Stimulated activated CD4-positive, alpha-beta T cell treated with anti-CD3 and anti-CD28 coated beads, Interleukin-1b, Interleukin-23, amount 100 ng/mL, for 4 hours (primary cell): ENCODE measurements at places on chromosomes 12 and 14.

- DNase-seq = no peak
Observed at GRCh38 chr12:79452906-79453305, 237.9 kb downstream of the PAWR start.

- DNase-seq = no peak
Observed at GRCh38 chr14:68709007-68709406, 83.9 kb downstream of the ZFP36L1 start.

DNA sequence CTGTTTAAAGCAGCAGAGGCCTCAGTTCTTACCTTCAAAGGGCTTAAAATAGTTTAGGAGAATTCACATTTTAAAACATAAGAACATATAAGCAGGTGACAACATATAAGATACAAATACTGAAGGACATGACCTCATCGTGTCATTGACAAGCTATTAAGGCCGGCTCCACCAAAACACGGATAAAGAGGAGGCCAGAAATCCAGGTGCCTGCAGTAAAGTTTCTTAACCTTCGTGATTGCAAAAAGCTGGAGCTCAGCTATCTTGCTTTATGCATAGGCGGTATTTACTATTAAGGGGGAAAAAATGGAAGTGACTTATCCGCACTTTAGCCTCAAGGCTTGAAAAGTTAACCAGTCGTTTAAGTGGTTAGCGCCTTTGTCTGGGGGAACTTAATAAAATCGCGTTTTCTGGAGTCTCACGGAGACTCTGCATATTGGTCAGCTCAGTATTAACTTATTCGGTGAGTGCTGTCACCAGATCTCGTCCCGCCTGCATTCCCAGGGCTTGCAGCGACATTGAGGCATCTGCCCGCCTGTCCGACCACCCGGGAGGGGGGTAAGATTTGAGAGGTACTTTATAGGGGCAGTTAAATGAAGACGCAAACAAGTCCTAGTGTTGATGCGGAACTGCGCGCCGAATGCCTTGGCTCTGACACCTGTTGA lies 1.1 kb upstream of the SP1 start:
- DNase-seq = no peak

DNA sequence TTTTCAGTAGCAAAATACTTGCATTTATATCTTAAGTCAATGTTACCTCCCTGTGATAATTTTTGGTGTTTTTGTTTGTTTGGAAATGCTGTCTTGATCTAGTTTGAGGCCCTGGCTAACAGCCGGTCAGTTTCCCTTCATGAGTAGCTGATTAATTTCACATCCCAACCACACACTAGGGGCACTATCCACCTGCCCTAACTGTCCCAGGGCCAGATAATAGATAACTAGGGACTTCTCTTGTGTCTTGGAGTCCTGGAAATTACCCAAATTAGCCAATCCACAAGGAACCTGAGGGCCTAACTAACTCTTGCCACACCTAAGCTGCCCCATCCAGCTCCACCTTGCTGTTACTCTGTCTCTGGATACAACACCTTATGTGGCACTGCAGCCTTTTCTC lies 399.9 kb downstream of the FOXG1 start:
- DNase-seq = no peak

DNA sequence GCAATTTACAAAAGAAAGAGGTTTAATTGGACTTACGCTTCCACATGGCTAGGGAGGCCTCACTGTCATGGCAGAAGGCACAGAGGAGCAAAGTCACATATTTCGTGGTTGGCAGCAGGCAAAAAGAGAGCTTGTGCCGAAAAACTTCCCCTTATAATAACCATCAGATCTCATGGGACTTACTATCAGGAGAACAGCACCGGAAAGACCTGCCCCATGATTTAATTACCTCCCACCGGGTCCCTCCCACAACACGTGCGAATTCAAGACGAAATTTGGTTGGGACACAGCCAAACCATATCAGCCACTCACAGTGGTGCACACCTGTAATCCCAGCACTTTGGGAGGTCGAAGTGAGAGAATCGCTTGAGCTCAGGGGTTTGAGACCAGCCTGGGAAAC lies 68.5 kb downstream of the FBXL14 start:
- no peak for DNase-seq

GRCh38 chr14:76195003-76195402 lies 43.3 kb downstream of the GPATCH2L start:
- DNase-seq = no peak

DNA sequence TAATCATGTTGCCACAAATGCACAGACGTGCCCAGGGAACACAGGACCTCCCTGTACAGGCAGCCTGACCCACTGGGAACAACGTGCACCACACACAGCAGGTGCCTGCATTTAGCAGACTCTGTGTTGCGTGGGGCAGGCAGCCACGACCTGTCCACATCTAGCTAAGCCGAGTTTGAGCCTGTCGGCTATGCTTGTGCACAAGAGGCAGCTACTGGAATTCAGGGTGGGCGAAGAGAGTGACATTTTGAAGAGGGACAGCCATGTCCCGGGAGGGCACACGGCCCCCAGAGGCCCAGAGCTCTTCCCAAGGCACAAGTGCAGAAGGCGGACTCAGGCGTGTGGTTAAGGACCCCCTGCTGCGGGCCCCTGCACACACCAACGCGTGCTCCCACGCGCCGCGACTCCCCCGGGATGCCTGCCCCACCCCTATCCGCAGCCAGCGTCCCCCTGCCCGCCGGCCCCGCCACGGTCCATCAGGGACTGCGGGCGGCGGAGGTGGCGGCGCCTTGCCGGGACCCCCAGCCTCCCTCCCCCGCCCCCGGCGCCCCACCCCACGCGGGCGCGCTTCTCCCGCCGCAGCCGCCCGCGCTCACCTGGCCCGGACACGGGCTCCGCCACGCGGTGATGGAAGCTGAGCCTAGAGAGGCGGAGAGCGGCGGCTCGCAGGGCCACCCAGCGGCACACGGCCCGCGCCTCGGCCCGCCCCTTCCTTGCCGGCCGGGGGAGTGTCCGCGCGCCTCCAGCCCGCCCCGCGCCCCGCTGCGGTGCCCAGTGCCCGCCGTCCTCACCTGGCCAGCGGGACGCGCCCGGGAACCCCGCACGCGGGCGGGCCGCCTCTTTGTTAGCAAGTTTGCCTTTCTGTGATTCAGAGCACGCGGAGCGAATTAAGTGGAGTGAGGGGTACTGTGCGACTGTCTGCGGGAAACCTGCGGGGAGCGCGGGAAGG lies 125.3 kb upstream of the PRMT8 start:
- no peak for DNase-seq

- DNase-seq = no peak
Observed at GRCh38 chr12:51403159-51403558, 12.0 kb upstream of the GALNT6 start.

DNA sequence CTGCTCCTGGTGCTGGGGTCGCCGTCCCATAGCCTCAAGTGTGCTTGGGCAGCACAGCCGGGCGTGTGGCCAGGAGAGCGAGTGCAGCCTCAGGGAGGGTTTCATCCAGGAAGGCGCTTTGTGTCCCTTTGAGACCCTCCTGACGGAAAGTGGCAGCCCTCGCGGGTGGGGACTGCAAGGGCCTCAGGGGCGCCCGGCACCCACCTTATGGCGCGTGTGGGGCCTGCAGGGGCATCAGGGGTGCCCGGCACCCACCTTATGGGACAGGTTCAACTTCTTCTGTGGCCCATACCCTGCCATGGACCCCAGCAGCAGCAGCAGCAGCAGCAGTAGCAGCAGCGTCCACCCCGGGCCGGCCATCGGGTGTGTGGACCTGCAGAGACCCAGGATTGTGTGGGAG lies 4.5 kb downstream of the LRCOL1 start:
- DNase-seq = no peak

GRCh38 chr14:20680843-20681347 lies 3.5 kb upstream of the RNASE4 start:
- DNase-seq = no peak

GRCh38 chr12:102298022-102298421 lies 100.4 kb upstream of the PMCH start:
- DNase-seq = no peak

DNA sequence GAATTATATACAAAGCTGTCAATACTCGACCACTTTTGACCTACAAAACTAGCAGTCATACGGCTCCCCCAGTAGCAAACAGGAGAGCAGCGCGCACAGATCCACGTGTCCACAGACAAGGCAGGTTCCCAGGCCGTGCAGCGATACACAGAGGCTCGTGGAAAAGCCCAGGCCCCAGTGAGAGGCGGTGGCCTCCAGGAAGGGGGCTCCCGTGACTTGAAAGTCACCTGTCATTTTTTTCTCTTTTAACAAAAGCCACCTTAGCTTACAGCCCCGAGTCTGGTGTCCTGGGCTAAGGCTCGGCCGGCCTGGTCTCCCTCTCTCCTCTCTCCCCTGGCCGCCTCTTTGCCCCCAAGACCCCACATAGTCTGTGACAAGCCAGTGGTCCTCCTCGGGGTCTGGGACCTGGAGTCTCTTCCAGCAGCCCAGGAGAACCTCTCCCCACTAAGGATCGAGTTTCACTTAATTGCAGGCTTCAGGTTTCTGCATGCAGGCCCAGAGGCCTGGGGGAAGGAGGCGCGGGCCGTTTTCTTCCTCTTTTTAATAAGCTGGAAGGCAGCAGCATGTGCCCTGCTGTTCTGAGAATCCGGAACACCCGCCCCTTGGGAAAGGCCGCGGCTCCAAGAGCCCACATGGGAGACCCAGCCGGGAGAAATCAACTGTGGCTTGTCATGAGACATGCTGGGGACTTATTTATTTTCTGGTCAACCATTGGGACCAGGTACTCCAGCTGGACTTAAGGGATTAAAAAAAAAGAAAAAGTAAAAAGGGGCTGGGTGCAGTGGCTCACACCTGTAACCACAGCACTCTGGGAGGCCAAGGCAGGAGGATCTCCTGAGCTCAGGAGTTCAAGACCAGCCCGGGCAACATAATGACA lies 15.9 kb downstream of the NCOR2 start:
- no peak for DNase-seq

- DNase-seq = no peak
Observed at GRCh38 chr14:71113376-71113775, 206.1 kb downstream of the PCNX1 start.

DNA sequence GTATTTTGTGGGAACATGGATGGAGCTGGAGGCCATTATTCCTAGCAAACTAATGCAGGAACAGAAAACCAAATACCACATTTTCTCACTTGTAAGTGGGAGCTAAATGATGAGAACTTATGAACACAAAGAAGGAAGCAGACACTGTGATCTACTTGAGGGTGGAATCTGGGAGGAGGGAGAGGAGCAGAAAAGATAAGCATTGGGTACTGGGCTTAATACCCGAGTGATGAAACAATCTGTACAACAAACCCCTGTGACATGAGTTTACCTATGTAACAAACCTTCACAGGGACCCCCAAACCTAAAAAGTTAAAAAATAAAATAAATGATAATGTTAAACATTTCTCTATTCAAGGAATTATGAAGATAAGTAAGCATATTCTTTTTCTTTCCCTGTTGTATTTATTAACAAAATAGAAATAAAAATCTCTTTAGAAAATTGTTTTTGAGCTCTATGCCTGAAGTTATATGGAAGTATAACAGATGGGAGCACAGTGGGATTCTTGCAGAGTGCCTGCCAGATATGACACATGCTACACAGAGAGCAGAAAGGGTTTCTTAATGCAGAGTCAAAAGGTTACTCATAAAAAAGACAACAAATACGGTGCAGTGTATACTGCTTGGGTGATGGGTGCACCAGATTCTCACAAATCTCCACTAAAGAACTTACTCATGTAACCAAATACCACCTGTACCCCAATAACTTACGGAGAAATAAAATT lies 52.0 kb upstream of the SYNE2 start:
- no peak for DNase-seq

- no peak for DNase-seq
Observed at GRCh38 chr14:70942342-70942706, 35.1 kb downstream of the PCNX1 start.

DNA sequence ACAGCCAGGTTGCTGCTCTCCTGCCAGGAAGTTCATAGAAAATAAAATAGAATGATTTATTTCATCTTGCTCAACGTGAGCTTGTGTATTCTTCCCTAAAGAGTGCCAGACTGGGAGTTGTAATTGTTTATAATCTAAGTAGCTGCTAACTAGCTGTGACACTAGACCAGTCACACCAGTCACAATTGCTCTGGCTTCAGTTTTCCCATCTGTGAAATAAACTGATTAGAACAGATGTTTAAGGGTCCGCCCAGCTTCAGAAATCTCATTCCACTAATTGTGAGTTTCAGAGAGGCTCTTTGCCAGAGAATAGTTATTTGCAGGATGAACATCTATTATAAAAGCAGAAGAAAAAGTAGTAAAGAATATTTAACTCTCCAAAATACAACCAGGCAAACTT lies 55.6 kb upstream of the ZDHHC17 start:
- DNase-seq = no peak

DNA sequence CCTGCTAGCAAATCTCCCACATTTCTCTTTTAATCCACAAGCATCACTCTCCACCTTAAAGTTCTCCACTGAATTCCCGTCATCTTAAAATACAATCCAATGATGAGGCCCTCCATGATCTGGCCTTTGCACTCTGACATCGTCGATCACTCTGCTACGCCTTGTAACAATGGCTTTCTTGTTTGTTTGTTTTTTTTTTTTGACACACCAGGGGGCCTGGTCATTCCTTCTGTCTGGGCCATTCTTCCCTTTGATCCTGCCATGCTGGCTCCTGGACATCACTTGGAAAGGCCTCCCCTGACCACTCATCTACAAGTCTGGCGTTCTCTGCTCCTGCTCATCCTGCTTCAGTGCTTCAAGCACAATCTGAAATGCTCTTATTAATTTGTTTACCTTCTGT lies 233.5 kb downstream of the PPM1H start:
- DNase-seq = no peak

DNA sequence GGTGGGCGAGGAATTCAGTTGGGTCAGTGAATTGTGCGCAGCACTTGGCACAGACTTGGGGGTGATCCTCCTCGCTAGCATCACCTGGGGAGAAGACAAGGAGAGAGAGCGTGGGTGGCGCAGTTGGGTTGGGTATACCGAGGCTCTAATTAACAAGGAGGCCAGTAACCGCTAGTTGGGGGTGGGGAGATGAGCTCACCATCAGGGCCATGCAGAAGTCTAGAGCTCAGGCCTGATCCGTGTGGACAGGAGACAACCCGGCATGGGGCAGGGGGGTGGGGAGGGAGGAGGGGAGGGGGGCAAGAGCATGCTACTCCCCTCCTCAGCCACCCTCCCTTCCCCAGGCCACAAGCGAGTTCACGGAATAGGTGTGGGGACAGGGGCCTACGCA lies 580 bp downstream of the SALL2 start:
- no peak for DNase-seq

DNA sequence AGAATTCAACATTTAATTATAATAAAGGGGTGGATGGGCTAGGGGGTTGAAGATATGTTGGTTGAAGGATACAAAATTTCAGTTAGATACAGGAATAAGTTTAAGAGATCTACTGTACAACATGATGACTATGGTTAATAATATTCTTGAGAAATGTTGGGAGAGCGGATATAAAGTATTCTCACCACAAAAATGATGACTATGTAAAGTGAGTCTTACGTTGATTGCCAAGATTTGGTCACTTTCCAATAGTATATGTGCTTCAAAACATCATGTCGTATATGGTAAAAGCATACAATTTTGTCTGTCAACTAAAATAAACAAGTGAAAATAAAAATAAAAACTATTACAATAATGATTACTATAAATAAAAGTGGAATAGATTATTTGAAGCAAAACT lies 802.0 kb downstream of the C12orf50 start:
- DNase-seq = no peak

GRCh38 chr14:24376448-24377070 lies 8.6 kb downstream of the NFATC4 start:
- no peak for DNase-seq
